ENCODE measurements at places on chromosomes 3 and 15. TPM values are rescaled to one million over a fixed set of nuclear protein-coding genes. Genes with fewer than 3 reads are reported as not detected.

NR2E3 gene
- total RNA-seq = not detected

GOLGA6L25 gene
- total RNA-seq = not detected

PTX3 gene
- total RNA-seq = 258 TPM

ZNF717 gene
- total RNA-seq = 1.4 TPM

MST1R gene
- total RNA-seq = 1.7 TPM

CCR8 gene
- not detected for total RNA-seq

INKA1 gene
- 12.7 TPM for total RNA-seq

CCDC39 gene
- total RNA-seq = not detected

LRRC31 gene
- total RNA-seq = not detected

SLC9C1 gene
- total RNA-seq = not detected

CISH gene
- 0.20 TPM for total RNA-seq

APOD gene
- 9.9 TPM for total RNA-seq

TRANK1 gene
- 11.9 TPM for total RNA-seq

RBP2 gene
- total RNA-seq = not detected

CELSR3 gene
- 0.39 TPM for total RNA-seq

HRG gene
- total RNA-seq = not detected

P3H2 gene
- total RNA-seq = 19.0 TPM

SCAMP5 gene
- 3.6 TPM for total RNA-seq

HTR3E gene
- not detected for total RNA-seq

BCL2A1 gene
- total RNA-seq = 0.13 TPM

A4GNT gene
- not detected for total RNA-seq

GRIP2 gene
- total RNA-seq = not detected

DCP1A gene
- 15.5 TPM for total RNA-seq

FOXL2NB gene
- not detected for total RNA-seq

NME9 gene
- total RNA-seq = not detected

MOBP gene
- total RNA-seq = under 0.01 TPM
